ENCODE measurements at places on chromosomes 6 and 20.

DNA sequence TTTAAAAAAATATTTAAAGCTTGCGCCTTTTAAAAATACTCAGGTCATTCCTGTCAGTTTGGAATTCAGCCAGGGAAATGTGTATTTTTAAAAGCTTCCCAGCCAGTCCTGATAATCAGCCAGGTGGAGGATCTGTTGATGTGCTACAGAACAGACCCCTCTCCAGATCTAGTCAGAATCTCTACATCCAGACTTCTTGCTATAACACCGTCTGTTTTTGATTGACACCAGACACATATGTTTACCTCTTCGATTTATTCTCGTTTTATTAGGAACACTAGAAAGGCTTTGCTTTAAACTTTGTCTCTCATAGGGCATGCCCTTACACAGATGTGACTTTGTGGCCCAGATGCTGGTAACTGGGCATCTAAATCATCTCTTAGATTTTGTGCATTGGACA is 11.7 kb downstream of the PARD6B start:
- no peak for DNase-seq

- DNase-seq, result no peak
Observed at GRCh38 chr20:46232539-46232938, 75.8 kb downstream of the CDH22 start.

DNA sequence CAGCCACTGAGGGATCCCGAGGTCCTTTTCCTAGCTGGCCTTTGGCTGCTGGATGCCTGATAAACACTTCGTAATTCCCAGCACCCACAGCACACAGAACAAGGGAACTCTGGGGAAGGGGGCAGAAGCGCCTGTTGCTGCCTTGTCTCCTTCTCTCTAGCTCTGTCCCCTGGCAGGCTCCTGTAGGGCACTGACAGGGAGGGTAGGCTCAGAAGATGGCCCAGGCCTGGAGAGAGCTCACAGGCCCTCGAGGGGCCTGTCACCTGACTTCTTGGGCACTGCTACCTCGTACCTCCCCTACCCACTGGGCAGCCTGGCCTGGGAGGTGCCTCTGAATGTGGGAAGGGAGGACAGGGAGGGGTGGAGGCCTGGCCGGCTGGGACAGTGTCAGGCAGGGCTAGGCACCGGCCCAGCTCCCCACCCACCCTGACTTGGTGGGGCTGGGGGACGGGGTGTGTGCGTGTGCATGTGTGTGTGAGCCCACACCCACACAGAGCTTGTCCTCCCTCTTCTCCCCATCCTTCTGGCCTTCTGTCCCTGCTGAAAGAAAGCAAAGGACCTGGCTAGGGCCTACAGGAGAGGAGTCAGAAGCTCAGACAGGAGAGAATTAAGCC is 18.1 kb downstream of the C6orf132 start:
- DNase-seq, result no peak

DNA sequence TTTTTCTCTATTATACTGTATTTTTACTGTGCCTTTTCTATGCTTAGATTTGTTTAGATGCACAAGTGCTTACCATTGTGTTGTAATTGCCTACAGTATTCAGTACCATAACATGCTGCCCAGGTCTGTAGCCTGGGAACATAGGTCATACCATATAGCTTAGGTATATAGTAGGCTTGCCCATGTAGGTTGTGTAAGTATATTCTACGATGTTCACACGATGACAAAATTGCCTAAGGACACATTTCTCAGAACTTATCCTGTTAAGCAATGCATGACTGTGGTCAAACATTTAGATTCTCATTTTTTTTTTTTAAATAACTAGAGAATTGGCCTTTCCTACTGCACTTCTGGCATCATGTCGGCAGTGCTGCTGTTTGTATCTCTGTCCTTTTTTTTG is 253.7 kb upstream of the SUPT3H start:
- DNase-seq, result peak; percentile 43

DNA sequence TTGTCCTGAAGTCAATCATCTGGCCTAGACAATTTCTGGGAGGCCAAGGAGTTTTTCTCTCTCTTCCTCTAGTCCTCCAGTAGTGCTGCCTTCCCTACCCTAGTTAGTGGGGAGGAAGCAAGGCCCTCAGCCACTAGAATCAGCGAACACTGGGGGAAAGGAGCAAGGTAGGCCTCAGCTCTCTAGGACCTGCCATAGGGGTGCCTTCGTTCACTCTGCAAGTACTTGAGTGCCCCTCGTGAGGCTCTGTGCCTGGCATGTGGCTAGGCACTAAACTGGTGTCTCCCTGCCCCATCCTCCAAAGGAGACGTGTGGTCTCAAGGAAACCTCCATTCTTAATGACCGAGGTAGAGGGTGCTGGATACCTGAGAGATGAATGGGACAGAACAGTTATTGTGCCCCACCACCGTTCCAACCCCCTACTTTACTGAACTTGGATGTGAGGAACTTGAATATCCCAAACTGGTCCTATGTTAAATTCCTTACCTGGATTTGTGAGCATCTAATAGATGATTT is 1.1 kb downstream of the DEF6 start:
- DNase-seq, result no peak

GRCh38 chr20:64119681-64120341 is 12.4 kb upstream of the NPBWR2 start:
- no peak for DNase-seq

DNA sequence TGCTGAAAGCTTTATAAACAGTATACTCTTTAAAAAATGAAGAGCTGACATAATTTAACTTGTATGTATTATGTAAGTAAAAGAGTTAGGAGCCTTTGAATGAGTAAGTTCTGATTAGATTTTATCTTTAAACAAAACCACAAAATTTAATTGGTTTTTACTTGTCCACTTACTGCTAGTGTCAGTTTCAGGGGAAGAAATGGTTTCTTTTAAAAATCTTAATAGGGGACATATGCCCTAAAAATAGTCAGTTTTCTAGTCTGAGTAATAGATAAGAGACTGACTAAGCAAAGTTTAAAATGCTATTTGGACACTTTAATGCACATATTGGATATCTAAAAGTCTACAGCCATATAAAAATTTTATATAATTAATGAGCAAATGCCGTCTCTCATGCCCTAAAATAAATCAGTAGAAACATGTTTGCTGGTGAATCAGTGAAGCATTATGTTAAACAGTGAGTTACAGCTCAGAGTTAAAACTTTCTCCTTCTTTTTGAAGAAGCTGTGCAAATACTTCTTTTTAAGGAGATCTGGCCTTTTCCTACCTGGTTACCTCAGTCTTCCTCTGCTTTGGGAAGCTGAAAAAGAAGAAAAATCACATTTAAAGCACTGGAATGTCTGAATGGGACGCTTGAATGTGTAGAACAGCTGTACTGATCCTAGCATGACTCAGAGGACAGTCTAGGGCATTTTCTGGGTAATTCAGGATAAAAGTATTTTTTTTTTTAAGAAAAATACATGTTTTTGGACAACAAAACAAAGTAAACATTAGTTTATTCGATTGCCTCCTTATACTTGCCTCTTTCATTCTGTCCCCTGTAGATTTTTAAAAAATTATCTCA is 55.3 kb downstream of the CDH26 start:
- peak; percentile 48 for DNase-seq

DNA sequence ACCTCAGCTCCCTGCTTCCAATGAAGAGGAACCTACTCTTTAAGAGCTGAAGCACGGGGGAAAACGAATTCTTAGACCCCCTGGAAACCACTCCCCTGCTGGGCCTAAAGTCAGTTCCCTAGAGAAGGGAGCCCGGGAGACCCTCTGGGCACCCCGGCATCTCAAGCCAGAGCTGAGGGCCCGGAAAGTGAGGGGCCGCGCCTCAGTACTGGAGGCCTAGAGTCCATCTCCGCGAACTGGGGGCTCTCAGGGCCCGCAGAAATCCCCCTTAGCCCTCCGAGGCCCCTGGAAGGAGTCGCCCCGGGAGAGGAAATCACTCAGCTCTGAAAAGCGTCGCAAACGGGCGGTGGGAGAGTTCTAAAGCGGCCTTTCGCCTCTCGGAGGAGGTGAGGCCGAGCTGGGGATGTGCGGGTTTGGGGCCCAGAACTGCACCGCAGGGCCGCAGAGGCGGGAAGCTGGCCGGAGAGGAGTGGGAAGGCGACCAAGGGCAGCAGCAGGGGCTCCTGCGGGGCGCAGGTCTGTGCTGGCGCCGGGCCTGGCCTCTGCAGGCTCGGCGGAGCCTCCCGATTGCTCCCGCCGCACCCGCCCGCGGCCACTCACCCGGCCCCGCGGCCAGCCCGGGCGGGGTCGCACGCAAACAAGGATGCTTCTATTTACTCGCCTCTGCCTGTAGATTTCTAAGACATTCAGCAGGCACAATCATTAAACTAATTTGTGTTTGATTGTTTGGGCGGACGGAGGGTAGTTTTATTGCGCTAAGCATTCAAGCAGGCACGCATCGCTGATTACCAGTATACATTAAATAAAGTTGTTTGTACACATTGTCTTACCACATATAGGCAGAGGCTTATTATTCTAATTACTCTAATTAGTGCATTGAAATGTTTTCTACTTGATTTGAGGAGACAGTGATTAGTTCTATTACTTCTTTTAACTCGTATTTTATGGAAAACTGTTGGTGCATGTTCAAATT is 9.2 kb downstream of the POU3F2 start:
- no peak for DNase-seq

GRCh38 chr20:11205769-11206362 is 532.1 kb upstream of the JAG1 start:
- no peak for DNase-seq

- DNase-seq, result no peak
Observed at GRCh38 chr6:48419992-48420391, 309.0 kb upstream of the PTCHD4 start.

DNA sequence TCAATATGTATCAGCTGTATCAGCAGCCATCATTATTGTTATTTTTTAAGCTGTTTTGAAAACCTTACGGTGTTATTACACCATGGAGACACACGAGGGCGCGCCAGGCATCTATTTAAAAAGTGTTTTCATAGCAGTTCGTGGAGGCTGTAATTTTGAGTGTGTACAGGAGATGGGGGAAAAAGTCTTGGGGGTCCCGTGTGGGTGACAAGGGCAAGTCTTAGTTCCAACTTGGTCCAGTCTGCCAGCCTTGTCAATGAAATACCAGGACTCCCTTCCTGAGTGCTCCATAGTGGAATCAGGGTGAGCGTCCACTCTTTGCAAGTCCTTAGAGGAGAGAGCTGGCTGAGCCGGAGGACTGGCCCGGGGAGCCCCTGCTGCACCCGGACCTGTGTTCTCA is 43.3 kb downstream of the SLC2A10 start:
- peak; percentile 68 for DNase-seq
